ENCODE measurements at places on chromosomes 4 and X.

DNA sequence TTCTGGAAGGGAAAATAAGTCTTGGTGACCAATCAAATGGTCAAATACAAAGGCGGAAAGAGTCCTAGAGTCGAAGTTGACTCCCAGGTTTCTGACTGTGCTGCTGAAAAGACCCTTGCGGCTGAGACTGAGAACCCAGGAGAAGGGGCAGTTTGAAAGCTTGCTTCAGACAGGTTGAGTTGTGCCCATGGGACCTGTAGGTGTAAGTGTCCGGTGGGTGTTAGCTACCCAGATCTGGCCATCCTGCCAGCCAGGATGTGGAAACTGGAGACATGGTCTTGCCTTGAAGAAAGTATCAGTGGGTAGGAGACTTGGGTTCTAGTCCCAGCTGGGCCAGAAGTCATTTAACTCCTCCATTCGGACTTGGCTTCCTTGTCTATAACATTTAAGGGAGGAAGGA, 275.2 kb downstream of the EVC2 start:
- no peak for DNase-seq

GRCh38 chrX:118655561-118656246, 71.7 kb upstream of the IL13RA1 start:
- no peak for DNase-seq

DNA sequence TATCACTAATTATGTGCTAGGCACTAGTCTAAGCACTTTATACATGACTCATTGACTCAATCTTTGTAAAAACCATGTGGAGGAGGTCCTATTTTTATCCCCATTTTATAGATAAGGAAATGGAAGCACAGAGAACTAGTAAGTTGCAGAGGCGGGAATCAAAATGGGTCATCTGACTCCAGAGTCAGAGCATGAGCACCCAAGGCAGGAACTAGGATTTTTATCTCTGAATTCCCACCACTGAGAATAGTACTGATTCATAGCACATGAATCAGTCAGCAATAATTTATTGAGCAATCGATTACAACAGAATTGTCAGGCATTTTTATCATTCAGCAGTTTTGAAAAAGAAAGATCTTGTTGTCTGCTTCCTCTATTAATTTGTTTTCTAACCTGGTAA, 19.3 kb downstream of the SCARB2 start:
- DNase-seq: no peak

- no peak for DNase-seq
Measured at GRCh38 chr4:113587156-113587555, 174.4 kb downstream of the CAMK2D start.

DNA sequence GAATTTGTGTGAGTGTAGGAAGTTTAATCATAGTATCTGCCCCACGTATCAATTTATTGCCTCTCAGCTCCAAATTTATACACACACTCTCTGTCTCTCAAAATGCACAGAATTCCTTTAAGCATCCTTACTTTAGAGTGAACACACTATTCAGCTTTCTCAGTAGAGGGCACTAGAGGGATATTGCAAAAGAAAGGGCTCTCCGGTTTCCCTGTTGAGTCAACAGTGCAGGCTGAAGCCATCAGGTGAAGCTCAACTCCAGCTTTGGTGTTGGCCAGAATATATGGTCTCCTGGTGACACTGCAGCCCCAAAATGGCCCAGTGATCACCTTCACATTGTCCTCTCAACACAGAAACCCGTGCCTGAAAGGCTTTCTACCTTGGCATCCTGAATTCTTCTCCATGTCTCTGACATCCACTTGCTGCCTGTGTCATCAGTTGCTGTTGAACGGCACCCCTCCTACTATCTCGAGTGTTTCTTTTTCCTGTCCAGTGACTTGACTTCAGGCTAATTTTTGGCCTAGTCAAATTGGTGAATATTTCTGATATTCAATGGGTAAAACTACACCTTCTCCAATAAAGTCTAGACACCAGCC, 670.5 kb downstream of the GABRG1 start:
- DNase-seq: no peak

GRCh38 chr4:152898606-152899005, 37.5 kb upstream of the FHDC1 start:
- DNase-seq: no peak

Measured in stimulated activated naive CD4-positive, alpha-beta T cell (primary cell).